ENCODE measurements at places on chromosomes 5 and 9.

- no peak for DNase-seq
Measured at GRCh38 chr9:78363221-78363620, 66.3 kb downstream of the PSAT1 start.

GRCh38 chr5:4817767-4818166 lies 322.4 kb upstream of the ADAMTS16 start:
- no peak for DNase-seq

GRCh38 chr9:33221568-33221884 lies 18.4 kb upstream of the SPINK4 start:
- DNase-seq, result no peak

DNA sequence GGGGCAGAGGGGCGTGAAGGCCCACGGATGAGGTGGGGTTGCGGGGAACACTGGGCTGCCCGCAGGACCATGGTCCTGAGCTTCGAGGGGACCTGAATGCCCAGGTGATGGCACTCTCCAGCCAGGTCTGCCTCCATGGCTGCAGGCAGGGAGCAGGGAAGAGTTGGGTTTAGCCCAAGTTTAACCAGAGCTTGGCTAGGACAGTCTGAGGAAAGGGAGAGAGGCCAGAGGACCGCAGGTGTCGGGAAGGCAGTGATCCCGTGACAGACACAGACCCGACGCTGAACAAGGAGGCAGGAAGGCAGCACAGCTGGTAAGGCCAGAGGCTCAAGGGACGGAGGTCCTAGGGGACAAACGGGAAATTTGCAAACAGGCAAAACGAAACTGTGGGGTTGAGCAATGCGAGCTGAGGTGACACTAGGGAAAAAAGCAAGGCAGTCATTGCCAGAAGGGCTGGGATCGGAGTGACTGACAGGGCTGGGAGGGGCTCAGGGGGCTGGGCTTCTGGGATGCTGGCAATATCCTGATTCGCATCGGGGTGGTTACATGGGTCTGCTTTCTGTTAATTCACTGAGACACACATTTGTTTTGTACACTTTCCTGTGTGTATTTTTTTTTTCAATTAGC lies 25.0 kb downstream of the ARPC5L start:
- no peak for DNase-seq

GRCh38 chr5:153480401-153480800 lies 10.1 kb upstream of the GRIA1 start:
- no peak for DNase-seq

DNA sequence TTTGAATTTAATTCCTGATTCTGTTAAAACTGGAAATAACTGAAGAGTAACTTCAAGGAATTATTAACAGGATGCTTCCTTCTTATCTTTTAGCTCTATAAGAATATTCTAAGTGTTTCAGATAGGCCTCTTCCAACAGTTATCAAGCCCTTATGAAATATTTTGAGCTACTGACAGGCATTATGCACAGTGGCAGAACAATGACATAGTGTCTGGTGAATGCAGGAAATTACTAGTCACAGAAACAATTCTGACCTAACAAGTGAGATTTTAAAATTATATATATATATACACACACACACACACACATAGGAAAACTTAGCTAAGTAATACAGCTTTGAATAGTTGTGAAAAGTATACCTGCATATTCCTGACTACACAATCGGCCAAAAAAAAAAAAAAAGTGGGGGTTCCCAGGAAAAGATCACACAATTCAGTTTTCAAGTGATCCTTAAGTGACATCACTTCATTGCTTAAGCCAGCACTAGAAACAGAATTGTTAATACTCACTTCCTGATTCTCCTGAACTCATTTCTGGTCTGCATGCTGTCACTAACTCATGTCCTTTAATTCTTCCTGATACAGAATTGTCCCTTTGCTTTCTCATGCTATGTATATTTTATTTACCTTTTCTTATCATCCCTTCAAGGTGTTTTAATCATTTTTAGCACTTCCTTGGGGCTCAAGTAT lies 77.3 kb downstream of the SLC25A46 start:
- no peak for DNase-seq

- DNase-seq, result no peak
Measured at GRCh38 chr5:64184832-64185231, 19.2 kb downstream of the RNF180 start.

GRCh38 chr5:59358005-59358861 lies 535.3 kb downstream of the PDE4D start:
- DNase-seq, result no peak

DNA sequence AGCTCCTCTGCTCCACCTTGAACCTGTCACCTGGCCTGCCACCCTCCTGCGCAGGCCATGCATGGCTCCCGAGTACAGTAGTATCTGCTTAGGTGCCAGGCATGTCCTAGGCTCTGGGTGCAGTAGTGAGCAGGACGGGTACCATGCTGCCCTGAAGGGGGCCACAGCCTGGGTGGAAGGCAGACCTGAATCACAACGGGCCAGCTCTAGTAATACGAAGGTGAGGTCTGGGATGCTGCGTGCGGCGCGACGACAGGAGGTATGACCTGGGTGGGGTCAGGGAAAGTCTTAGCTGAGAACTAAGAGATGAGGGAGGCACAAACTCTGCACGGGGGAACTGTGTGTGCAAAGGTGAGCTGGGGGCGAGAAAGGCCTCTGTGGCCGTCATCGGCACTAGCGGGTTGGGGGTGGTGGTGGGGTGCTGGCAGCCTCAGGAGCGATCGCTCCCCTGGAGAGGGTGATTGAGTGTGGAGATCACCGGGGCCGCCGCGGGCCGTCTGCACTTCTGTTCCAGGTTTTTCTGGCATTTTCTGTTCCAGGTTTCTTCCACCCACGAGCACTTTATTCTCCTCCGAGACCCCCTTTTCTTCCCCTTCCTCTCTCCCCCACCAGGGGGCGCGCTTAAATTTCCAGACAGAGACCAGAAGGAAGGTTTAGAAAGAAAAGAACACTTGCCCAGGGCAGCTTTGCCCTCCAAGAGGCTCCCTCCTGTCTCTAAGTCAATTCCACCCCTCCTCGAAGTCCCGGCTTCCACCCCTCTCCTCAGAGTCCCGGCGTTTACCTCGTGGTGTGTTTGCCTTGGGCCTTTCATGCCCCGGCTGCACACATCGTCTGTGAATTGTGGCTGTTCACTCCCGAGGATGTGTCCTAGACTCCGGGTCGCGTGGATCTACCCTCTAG lies 15.1 kb downstream of the PDLIM4 start:
- DNase-seq, result no peak

GRCh38 chr9:34980181-34980761 lies 9.3 kb upstream of the DNAJB5 start:
- DNase-seq, result no peak

- no peak for DNase-seq
Measured at GRCh38 chr9:127991017-127991756, 10.4 kb upstream of the EEIG1 start.

DNA sequence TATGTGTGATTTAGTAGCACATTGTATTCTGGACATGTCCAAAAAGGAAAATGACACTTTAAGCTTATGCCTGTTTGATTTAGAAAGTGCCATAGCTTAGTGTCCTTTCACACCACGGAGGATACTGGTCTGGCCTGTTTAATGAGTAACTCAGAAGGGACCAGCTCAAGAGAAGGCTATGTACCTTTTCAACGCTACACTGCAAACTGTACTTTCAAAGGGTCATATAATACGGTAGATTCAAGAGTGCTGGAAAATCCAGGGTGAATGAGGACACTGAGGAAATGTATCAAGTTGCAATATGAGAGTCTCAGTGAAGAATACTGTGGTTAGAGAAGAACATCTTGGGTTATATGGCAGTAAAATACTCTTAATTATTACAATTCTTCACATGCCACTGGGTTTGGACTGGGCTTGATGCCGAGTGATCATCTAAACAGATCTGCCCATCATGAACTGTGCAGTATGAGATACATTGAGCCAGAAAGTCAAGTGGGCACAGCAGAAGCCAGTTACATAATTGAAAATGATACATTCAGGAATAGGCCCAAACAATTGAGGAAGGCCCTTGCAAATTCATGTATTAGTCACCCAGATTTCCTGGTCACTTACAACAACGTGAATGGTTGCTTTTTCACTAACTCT lies 1211.5 kb upstream of the CDH9 start:
- no peak for DNase-seq

DNA sequence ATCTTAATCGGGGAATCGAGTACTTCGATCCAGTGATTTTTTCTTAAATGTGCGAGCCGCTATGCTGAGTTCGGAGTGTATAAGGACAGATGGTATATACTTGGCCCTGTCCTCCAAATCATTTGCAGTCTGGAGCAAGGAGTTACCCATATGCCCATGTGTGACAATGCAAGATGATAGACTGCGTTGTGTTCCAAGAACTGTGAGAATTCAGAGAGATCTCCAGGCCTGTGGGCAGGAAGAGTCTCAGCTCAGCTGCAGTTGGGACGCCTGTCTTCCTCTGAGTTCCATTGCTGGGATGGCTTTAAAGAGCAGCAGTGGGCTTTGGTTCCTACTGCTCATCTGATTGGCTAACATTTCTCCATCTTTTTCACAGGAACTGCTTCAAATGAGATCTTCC lies 106.6 kb downstream of the ADAMTS16 start:
- no peak for DNase-seq

- no peak for DNase-seq
Measured at GRCh38 chr9:124366476-124367220, 48.6 kb downstream of the PSMB7 start.

- no peak for DNase-seq
Measured at GRCh38 chr5:151326266-151326665, 21.1 kb downstream of the SLC36A2 start.

DNA sequence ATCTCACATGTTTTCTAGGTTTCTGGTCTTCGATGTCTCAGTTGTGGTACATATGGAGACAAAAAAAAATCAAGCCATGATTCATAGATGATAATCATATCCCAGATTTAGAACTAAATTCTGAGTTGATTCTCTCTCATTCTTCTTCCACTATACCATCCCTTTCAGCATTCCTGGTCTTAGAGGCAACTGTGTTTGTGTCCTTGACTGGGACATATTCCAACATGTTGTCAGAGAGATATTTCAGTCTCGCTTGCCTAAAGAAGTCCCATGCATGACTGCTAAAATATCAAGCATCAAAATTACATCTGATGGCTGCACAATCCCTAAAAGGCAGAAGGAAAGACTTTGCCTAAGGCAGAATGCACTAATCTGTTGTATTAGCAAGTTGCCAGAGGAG lies 236.6 kb downstream of the PSAT1 start:
- DNase-seq, result no peak

GRCh38 chr5:149959406-149960236 lies 937 bp upstream of the SLC26A2 start:
- DNase-seq, result no peak

- DNase-seq, result no peak
Measured at GRCh38 chr9:103041961-103042360, 46.8 kb downstream of the CYLC2 start.

- DNase-seq, result no peak
Measured at GRCh38 chr5:172833372-172833685, 722 bp upstream of the ERGIC1 start.

- DNase-seq, result no peak
Measured at GRCh38 chr5:111699976-111700375, 57.0 kb downstream of the NREP start.

DNA sequence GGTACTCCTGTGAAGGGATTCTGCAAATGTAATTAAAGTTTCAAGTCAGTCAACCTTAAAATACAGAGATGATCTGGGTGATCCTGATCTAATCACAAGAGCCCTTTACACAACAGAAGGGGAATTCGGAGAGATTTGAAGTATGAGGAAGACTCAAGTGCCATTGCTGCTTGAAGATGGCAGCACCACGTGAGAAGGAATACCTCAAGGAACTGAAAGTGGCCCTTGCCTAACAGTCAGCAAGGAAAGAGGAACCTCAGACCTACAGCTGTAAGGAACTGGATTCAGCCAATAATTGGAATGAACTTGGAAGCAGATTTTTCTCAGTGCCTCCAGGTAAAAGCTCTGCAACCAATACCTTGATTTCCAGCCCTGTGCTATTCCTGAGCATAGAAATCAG lies 87.4 kb downstream of the THBS4 start:
- no peak for DNase-seq

- DNase-seq, result no peak
Measured at GRCh38 chr9:28032268-28032590, 458.9 kb upstream of the C9orf72 start.

GRCh38 chr9:93900436-93900819 lies 54.7 kb downstream of the BARX1 start:
- DNase-seq, result peak; percentile 54

DNA sequence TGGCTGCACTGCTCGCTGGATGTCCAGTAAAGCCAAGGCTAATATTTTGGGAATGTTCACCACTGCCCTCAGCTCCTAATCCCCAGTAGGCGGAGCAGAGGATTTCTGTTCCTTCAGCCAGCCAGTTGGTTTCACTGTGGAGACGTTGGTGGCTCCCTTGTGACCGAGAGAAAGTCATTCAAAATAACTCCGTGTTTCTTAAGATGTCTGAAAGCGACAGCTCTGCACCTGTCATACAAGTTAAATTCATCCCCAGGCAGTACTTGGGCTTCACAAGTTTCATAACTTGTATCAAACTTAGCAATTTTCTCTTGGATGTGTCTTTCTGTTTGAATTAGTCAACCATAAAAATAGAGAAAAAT lies 382 bp upstream of the CDKN2B start:
- DNase-seq, result no peak

DNA sequence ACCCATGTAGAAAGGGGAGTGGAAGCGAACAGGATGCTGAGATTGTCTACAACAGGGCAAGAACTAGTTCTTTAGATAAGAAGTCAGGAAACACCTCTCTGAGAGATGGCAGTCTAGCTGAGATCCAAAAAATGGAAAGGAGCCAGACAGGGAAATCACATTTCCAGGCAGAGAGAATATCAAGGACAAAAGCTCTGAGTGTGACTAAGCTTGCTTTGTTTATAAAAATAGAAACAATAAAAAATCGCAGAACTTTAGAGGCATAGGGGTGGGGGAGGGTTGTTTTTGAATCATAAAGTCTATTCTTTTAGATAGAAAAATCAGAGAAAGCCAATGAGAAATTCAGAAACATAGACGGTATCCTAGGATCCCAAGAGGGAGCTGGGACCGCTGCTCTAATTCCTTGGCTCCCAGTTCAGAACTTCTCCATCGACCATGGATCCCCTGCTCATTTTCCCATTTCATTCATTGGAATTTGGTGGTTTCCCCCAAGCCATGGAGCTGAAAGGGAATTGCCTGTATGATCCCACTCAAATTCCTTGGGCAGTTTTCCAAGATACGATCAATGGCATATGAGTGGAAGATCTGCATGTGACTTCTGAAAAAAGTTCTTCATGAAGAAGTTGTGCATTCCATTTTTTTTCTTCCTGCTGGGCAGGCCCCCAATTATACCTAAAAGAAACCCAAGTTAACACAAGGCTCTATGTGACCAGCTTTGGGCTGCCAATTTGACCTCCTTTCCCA lies 182.0 kb downstream of the GRIA1 start:
- no peak for DNase-seq

- DNase-seq, result no peak
Measured at GRCh38 chr9:121281614-121282276, 13.8 kb downstream of the GSN start.

- DNase-seq, result no peak
Measured at GRCh38 chr9:95778957-95779356, 96.5 kb upstream of the ERCC6L2 start.

Data from type B pancreatic cell (in vitro differentiated cells).